Stimulated activated CD4-positive, alpha-beta T cell treated with anti-CD3 and anti-CD28 coated beads, Interleukin-1b, Interleukin-23, amount 100 ng/mL, for 1 hour (primary cell): ENCODE measurements at places on chromosomes 6 and 20.

DNA sequence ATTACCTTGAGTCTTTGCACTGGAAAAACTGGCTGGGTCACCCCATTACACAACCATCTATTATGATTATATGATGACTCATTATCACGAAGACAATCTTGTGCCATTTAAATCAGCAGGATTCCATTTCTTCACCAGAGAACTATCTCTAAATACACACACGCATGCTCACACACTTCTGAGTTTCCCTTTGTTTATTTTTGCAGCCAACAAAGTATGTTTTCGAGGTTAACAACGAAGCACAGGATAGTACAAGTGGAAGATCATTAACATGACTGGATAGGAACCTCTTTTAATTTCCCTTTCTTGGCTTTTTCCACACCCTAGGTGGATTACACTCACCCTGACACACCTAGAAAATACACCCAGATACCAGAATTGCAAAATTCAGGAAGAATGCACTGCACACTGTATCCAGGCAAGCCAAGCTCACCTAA lies 18.9 kb downstream of the PERP start:
- DNase-seq: no peak

DNA sequence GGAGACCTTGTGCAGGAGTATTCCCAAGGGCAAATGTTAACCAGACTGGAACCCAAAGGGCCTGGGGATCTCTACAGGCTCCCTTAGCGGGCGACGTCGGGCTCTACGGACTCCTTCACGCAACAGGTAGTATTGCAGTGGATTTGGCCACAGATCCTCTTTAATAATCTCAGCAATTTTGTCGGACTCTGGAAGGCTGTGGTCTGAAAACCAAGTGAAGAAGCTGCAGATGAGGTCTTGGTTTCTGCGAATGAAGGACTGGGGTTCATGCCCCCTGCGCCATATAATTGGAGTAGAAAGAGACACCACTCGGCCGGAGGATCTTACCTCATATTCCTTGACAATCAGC lies 1.3 kb downstream of the TSPYL1 start:
- DNase-seq: no peak

DNA sequence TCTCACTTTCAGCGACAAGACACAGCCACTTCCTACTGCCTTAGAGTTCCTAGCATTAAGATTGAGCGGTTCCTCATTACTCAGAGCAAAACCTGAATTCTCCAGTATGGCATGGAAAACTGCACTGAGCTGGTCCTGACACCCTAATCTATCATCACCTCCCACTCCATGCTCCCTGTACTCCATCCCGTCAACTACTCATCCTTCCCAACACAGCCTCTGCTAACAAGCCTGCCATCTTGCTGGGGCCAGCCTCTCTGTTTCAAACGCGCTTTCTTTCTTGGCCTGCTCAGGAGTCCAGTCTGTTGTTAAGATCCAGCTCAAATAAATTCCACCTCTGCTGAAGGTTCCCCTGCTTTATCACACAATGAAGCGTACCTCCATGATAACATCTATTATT lies 12.0 kb downstream of the PRKN start:
- DNase-seq: no peak

- no peak for DNase-seq
Measured at GRCh38 chr6:161064915-161065314, 73.3 kb downstream of the MAP3K4 start.

- DNase-seq: no peak
Measured at GRCh38 chr6:53984163-53984562, 127.1 kb upstream of the MLIP start.

GRCh38 chr6:143823548-143823947 lies 19.6 kb upstream of the LTV1 start:
- DNase-seq: no peak

GRCh38 chr20:61761453-61762166 lies 304.1 kb downstream of the TAF4 start:
- DNase-seq: no peak

GRCh38 chr6:113067612-113068275 lies 720.6 kb downstream of the RFPL4B start:
- no peak for DNase-seq

DNA sequence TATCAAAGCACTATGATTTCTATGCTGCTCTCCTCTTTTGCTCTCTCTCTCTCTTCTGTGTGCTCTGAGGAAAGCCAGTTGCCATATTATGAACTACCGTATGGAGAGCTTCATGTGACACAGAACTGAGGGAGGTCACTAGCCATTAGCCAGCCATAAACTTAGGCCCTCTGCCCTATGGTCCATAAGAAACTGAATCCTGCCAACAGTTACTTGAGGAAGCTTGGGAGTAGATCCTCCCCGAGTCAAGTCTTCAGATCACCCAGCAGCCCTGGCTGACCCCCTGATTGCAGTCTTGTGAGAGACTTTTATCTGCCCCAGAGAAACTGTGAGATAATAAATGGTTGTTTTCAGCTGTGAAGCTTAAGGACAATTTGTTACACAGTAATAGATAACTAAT lies 5.7 kb upstream of the PEX7 start:
- no peak for DNase-seq

- DNase-seq: no peak
Measured at GRCh38 chr20:32113591-32114260, 4.2 kb downstream of the TM9SF4 start.

- DNase-seq: no peak
Measured at GRCh38 chr6:34340906-34341480, 51.5 kb downstream of the NUDT3 start.

GRCh38 chr20:48740712-48741111 lies 87.1 kb downstream of the PREX1 start:
- no peak for DNase-seq

- DNase-seq: no peak
Measured at GRCh38 chr6:134517868-134518267, 200.0 kb upstream of the SGK1 start.
